NCI-H526 (cell line): ENCODE measurements at places on chromosomes 2 and 18.

DNA sequence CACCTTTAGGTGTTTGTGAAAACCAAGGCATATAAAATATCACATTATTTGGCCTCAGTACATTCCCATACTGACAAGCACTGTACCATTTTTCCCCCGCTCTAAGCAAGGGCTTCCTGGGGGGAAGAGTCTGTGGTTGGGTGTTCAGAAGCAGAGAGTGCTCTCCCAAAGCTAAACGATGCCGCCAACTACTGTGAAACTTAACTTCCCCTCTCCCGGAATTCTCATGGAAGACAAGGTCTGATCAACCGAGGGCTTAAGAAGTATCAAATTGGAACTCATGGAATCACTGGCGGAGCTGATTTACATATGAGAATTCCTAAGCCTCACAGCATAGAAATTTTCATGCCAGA lies 433 bp upstream of the MFF start:
- no peak for DNase-seq

GRCh38 chr18:75070625-75071483 lies 138.1 kb downstream of the PTGR3 start:
- peak; percentile 30 for DNase-seq

DNA sequence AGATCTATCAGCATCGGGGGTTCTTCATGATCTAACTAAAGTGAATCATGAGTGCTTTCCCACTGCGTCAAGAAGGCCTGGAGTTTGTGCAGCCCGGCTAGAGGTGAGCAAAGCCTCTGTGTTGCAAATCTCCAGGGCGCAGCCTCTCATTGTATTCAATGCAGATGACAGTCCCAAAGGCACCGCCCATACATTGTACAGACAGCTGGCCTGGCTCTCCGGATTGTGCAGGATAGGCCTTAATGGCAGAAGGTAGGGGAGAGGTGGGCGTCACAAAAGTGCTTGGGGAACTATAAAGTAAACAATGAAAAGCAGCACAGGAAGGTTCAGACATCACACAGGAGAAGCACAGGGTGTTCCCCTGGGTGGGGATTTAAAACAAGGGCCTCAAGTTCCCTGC lies 907 bp upstream of the GYPC start:
- no peak for DNase-seq

- DNase-seq, result no peak
These were observed 47.9 kb upstream of the FAM171B start for GRCh38 chr2:186645999-186646398.

GRCh38 chr2:95274291-95275150 lies at the start of gene PROM2:
TSS of gene PROM2 (plus strand) at chr2:95274449. CDS start at chr2:95274586, 137 bp downstream.
- DNase-seq, result peak; percentile 89

GRCh38 chr18:78659748-78660147 lies 319.9 kb upstream of the SALL3 start:
- peak; percentile 3 for DNase-seq

- no peak for DNase-seq
These were observed 90.9 kb upstream of the SMAD7 start for GRCh38 chr18:49041435-49042245.

DNA sequence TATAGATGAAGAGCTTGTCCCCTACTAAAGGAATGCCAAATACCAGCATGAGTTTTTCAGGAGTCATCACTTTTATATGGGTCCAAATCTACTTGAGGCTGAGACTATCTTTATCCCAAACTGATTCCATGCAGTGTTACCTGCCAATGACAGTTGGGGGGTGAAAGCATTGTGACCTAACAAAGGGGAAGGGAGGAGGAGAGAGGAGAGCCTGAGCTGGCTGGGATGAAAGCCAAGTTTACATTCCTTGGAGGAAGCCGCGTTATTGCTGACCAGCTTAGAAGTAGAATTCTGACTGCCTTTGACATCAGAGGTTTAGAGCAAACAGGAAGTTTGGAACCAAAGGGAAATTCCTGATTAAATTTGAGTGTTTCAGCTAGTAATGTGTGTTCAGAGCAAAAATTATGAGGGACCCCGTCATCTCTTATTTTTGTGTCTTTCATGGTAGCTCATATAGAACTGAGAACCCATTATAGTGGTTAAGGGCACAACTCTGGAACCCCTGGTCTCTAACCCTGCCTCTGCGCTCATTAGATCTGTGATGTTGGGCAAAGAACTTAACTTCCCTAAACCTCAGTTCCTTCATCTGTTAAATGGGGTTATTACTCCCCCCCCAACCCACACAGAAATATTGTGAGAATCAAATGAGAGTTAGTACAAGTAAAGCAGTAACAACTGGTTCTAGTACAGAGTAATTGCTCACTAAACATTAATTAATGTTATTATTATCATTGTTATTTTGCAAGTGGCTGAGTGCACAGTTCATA lies 199.3 kb upstream of the EPAS1 start:
- DNase-seq, result no peak

GRCh38 chr2:237613679-237614078 lies 13.7 kb upstream of the LRRFIP1 start:
- no peak for DNase-seq

DNA sequence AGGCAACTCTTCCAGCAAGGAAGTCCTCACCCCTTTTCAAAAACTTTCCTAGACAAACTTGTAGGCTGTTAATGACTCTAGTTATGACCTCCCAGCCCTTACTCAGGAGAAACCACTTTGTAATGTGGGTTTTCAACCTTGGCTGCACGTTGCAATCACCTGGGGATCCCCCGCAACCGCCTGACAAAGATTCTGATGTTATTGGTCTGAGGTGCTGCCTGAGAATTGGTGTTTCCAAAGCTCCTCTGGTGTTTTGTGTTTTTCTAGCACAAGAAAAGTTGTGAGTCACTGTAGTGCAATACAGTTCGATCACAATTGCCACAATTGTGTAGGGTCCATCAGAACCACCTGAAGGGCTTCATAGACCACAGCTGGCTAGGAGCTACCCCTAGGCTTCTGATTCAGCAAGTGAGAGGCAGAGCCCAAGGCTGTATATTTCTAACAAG lies 121.6 kb downstream of the SP100 start:
- no peak for DNase-seq

- DNase-seq, result no peak
These were observed 77.0 kb downstream of the GPD2 start for GRCh38 chr2:156513219-156513618.

DNA sequence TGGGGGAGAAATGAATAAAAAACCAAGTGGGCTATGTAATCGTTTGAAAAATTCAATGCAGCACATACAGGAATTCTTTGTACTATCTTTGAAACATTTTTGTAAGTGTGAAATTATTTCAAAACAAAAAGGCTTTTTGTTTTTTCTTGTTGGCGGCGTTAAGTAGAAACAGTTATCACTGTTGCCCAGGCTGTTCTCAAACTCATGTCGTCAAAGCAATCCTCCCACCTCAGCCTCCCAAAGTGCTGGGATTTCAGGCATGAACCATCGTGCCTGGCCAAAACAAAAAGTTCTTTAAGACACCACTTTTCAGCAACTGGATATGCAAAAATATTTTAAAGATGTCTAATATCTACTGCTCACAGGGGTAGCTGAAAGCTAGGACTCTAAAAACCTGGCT lies 5.4 kb downstream of the SS18 start:
- DNase-seq, result no peak

DNA sequence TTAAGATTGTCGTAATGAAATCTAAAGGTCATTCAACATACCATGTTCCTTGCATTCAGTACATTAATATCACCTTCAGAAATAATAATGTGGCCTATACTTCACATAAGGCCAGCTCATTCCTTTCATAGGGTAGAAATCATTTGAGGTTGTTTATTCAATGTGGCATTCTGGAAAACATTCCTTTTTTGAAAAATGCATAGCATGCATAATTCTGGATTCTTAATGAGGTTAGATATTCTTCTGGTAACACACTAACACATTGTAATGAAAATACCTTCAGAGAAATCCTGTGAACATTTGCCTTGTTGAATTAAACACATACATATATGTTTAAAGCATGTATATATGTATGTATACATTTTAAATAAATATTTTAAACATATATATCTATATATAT lies 204.6 kb upstream of the KCNH7 start:
- no peak for DNase-seq

- no peak for DNase-seq
These were observed 99.1 kb downstream of the SLC25A12 start for GRCh38 chr2:171794918-171795317.

- DNase-seq, result peak; percentile 8
These were observed 488.3 kb downstream of the CCDC85A start for GRCh38 chr2:56671973-56672569.

- no peak for DNase-seq
These were observed 290.2 kb downstream of the ZNF385B start for GRCh38 chr2:179571252-179571651.
